Cardiac septum (tissue), 1 donor: ENCODE measurements at places on chromosomes 1 and 21. TPM values are rescaled to one million over a fixed set of nuclear protein-coding genes. Genes with fewer than 3 reads are reported as not detected.
A peak's percentile ranks its signal among the peaks of the same experiment; 100 is the strongest.

DNA sequence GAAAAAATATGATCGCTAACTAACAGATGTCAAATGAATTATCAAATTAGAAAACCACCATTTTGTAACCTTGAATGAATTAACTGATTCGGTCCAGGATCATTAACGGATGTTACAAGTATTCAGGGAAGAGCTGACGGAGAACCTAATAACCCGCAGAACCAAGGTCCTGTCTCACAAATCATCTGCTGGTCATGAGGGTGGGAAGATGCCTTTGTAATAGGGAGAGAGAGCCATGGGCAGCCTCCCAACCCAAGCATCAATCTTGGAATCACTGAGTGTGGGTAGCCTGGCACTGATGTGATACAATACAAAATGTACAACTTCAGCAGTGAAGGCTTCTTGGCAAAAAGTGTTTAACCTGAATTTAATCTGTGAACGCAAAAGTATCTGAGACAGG is 89.6 kb upstream of the CLDN14 start:
- no peak for DNase-seq

GRCh38 chr1:49052102-49052501 is 275.4 kb upstream of the BEND5 start:
- DNase-seq, result no peak

DNA sequence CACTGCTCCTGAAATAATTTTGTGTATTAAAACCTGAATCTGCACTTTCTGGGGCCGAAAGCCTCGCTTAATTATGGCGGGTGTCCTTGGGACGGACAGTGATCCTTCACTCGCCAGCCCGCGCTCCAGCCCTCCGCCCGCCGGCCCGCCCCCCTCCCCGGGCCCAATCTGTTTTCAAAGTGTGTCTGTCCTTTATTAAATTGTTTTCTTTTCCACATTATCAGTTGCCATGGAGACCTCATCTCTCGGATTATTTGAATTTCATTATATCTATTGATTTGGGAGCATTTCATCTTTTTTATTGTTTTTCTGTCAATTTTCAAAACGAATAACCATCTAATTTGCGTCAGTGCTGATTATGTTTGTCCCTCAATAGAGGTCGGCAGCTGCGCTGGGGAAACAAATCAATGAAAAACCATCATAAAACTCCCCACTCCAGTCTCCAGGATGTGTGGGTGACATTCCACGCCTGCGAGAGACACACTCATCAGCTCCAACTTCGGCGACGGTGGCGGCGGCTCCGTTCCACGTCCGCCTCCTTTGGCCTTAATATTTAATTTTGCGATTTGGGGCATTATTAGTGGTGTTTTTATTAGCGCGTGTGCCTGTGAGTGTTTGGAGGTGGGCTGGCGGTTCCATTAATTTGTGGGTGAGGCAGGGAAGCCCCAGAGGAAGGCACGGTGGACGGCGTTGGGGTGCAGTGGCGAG is 123.9 kb downstream of the CASZ1 start:
- DNase-seq, result no peak

GRCh38 chr21:15415541-15416261 is 314.1 kb upstream of the USP25 start:
- DNase-seq, result no peak

GRCh38 chr1:220785166-220786056 is 1.3 kb upstream of the MTARC1 start:
- DNase-seq, result no peak

GRCh38 chr1:151790940-151791651 is 796 bp upstream of the TDRKH start:
- no peak for DNase-seq

DNA sequence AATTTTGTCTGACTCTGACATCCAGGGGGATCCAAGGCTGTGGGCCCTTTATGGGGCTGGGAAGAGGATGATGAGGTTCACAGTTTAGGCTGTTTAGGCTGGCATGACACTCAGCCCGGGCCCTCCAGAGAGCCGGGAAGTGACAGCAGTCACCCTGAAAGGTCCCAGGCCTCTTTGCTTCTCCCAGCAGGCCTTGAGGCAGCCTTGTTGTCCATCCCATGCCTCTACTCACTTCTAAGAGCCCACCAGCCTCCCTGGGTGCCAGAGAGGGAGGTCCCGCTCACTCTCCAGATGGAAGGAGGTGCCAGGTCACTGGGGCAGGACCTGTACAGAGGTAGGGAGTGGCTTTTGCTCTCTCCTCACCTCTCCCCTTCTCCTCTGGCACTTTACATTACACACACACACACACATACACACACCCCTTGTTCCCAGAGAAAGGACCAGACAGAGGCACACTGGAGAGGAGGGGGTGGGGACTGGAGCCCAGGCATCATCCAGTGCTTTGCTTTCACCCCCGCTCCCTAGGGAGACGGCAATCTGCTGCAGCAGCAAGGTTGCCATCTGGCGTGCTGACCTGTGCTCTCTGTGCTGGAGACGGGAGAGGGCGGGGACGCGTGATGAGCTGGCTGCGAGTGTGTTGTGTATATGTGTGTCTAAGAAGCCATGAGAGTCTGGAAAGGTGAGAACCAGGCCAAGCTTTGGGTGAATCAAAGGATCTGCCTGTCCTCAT is 4.6 kb downstream of the KLHDC8A start:
- DNase-seq, result no peak

DNA sequence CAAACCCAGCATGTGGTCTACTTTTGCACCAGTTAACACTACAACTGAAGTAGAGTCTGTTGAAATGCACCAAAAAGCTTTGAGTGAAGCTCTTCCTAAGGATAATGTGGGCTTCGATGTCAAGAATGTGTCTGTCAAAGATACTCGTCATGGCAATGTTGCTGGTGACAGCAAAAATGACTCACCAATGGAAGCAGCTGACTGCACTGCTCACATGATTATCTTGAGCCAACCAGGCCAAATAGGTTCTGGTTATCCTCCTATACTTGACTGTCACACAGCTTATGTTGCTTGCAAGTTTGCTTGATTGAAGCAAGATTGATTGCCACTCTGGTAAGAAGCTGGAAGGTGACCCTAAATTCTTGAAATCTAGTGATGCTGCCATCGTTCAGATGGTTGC is 85.2 kb downstream of the DENND1B start:
- DNase-seq, result no peak

DNA sequence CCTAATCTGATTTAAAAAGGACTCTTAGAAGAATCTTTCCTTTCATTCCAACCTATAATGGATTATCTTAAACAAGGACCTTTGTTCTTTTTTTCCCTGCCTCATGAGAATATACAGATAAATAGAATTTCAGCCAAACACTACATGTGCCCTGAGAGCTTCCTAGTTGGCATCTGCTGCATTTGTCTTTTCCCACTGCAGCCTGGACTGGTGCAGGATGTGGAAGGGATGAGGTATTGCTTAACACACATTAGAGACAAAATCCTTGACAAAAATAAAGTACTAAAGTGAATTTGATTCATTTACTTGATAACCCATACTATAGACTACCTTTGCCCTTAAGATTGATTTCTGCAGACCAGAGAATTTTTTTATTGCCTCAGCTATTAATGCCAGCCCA is 59.5 kb downstream of the PALMD start:
- no peak for DNase-seq

GRCh38 chr1:61142043-61142440 is 59.7 kb downstream of the NFIA start:
- no peak for DNase-seq

DNA sequence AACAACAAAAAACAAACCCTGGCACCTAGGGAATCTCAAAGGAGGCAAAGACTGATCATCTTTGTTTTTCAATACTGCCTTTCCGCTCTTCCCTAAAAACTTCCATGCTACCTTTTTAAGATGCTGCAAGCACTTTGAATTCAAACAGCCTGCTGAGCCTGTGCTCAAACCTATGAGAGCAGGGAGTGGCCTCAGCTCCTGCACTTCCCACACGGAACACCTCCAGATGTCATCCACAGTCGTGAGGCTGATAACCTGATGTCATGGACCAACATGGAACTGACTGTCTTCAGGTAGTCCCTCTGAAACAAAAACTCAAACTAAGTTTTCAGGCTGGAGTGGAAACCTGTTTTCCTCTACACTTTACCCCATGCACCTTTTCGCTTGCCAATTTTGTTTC is 46.8 kb downstream of the DESI2 start:
- DNase-seq, result no peak

GRCh38 chr1:168887381-168887780 is 158.4 kb upstream of the DPT start:
- DNase-seq, result no peak

DNA sequence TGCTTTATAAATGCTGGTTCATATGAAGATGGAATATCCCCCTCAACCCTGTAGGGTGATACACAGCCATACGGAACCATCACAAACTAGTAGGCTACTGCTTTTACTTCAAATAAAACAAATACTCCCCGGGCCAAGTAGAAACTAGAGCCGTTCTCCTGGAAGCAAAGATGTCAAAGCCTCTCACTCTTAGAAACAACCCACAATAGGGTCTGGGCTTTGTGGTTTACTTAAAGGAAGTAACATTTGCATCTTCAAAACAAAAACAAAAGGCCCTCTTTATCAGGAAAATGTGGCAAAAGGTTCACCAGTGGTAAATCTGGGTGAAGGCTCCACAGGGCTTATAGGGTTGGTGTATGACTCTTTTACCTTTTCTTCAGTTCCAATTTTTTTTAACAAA is 49.8 kb downstream of the HLCS start:
- DNase-seq, result no peak

DNA sequence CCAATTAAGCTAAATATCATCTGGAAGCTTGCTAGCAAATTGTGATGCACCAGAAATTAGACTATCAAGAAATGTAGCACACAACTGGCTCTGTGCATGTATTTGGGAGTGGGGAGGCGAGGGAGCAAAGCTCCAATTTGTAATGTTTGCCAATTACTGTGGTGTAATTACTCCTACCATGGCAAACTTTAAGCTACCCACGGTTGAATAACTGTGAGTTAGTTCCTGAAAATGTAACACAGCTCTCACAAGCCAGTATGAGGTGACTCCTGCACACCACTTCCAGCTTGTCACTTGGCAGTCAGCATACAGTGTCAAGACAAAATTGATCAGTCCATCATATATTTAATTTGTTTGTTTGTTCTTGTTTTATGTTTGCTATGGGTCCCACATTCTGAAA is 141.2 kb downstream of the TM2D1 start:
- no peak for DNase-seq

DNA sequence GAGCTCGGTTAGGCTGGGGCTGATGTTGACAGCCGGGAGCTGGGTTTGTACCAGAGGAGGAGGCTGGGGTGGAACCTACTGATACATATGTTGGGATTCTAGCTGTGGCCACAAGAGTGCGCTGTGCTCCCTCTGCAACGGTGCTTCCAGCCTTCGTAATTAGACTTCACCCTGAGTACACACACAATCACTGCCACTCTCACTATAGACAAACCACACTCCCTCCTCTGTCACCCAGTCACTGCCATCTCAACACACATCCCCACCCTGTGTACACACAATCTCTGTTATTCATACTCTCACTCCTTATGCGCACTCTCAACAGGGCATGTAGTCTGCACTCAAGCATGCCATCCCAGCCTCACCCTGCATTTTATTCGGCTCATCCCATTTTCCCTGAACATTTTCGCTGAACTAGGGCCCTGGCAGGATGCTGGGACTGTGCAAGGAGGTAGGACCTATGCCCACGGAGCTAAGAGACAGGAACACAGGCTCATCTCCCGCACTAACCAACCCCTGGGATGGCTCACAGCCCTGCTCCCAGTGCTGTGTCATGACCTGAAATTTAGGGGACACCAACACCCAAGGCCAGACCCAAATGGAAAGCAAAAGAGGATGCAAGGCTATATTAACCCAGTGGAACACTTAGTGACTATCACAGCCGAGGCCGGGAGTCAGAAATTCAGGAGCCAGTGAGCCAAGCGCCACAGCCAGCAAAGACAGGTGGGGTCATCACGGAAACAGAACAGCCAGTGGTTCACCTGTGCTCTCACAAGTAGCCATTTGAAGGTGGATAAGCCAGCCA is 5.7 kb downstream of the GJB3 start:
- DNase-seq, result no peak

DNA sequence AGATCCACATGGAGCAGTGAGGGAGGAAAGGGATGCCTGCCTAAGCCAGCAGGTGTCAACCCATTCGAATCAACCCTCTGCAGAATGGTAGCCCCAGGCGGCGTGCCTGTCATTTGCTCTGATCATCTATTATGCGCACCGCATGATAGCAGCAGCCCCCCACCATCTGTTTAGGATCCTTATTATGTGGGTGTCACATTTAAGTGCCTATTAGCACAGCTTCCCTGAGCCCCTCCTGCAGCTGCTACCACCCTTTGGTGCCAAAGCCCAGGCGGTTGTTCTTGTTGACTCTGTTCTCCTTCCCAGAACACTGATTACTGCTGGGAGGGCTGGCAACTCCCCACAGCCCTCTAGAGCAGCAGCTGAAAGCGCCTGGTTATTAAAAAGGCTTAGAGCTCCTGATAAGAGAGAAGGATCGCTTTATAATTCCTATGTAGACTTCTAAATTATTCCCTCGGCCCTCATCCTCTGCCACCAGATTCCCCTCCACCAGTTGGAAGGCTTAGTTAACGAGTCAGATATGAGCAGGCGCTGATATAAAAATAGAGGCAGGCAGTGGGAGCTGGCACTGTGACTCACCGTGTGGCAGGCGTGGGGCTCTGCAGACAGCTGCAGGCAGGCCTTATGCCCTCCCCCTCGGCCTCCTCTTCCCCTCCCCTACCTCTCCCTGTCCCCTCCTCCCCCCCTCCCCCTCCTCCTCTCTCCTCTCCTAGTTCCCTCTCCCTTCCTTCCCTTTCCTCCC is 23.0 kb downstream of the ACTA1 start:
- peak; percentile 88 for DNase-seq

- DNase-seq, result no peak
These were observed 8.3 kb downstream of the FRRS1 start for GRCh38 chr1:99758073-99758511.

GRCh38 chr1:242522304-242522945 is 2.1 kb downstream of the PLD5 start:
- DNase-seq, result no peak

HSF2BP gene
- total RNA-seq, result not detected

FAM72B gene
- 0.13 TPM for total RNA-seq

HHAT gene
- 2.4 TPM for total RNA-seq

PADI2 gene
- 1.3 TPM for total RNA-seq

KIF1B gene
- 93.6 TPM for total RNA-seq

WNT4 gene
- 0.38 TPM for total RNA-seq

OR2T33 gene
- not detected for total RNA-seq

C2CD4D gene
- not detected for total RNA-seq

CCDC17 gene
- 1.2 TPM for total RNA-seq

TFAP2E gene
- 0.48 TPM for total RNA-seq

CD1D gene
- total RNA-seq, result 1.2 TPM

KRTAP21-2 gene
- total RNA-seq, result not detected

ACKR1 gene
- total RNA-seq, result 22.5 TPM

RXFP4 gene
- not detected for total RNA-seq
